ENCODE measurements at places on chromosomes 12 and 14.

GRCh38 chr14:21102521-21103410 is 1.9 kb downstream of the TMEM253 start:
- DNase-seq = no peak

GRCh38 chr14:32474478-32475195 is 145.5 kb downstream of the AKAP6 start:
- DNase-seq = no peak

- peak; percentile 77 for DNase-seq
These were observed 1.8 kb upstream of the BMAL2 start for GRCh38 chr12:27330846-27331245.

GRCh38 chr14:75821831-75822521 is 159.8 kb downstream of the TGFB3 start:
- peak; percentile 79 for DNase-seq

DNA sequence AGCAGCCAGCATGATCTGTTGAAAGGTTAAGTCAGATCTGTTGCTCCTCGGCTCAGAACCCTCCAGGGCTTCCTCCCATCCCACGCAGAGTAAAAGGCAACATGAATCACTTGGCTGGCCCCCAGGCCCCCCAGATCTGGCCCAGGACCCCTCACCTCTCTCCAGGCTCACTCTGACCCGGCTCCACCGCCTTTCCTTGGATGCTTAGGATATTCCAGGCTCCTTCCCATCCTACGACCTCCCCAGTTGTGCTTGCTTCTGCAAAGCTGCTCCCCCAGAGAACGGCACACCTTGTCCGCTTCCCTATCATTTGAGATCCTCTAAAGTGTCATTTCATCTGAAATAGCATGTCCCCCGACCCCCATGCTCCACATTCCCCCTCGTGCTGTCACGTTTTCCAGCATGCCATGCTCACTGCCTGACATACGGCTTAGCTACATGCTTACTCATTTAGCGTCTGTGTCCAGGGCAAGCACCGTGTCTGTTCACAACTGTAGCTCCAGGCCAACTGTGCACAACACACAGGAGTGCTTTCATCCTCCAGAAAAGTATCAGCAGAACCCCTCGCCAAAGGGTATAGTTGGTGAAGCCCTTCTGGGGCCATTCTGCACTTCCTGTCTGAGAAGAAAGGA is 33.6 kb upstream of the BDKRB2 start:
- DNase-seq = no peak

DNA sequence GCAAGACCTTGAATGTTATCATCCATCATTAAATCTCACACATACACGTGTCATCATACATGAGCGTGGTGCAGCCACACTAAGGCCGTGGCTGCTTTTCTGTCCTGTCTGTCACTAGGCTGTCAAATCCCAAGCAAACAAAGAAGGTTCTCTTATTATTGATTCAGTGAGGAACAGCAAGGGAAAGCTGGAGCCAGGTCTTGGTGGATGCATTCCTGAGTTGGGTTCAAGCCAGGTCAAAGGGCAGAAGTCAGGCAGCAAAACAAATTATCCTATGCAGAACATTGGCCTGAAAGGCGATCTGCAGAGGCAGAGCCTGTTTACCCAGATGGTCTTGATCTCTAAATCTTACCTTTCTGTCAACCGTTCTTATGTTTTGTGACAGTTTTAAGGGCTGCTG is 252.3 kb downstream of the NEDD1 start:
- no peak for DNase-seq

- no peak for DNase-seq
These were observed 1.6 kb downstream of the LRRC74A start for GRCh38 chr14:76827696-76828296.

DNA sequence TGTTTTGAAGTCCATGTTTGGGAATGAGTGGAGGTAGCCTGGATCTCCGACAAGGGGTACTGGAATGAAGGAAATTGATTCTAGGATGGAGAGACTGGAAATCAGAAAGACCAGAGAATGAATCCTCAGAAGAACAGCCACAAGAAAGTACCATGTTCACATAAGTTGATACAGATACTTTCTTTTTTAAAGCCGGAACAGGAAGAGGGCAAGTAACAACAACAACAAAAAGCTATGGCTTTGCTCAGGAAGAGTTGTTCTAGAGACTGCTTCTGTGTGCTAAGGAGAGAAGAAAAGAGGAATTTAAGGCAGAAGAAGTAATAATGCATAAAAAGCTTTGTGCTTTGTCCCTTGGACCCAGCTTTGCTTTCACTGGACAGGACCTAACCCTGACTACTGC is 6.2 kb downstream of the TC2N start:
- no peak for DNase-seq

DNA sequence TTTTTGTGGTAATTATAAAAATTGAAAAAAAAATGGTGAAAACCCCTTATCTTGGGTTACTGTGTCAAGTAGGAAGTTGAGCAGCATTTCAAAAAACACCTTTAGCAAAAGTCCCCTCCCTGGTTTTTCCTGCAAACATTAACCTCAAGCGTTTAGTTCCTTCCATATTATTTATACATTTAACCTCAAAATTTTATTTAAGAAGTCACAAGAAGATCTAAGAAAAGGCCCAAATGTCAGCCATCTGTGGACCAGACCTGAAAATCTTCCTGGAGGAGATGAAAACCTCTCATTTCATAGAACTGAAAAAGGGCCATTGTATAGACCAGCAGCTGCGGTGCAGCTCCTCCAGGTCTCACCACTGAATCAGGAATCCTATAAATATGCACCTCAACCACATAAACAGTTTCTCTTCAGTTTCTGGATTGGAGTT is 40.4 kb upstream of the BTG1 start:
- DNase-seq = no peak

All from PC-3 (cell line).